NCI-H1092 (cell line): ENCODE measurements at places on chromosomes 6 and 20.

GRCh38 chr6:77609106-77609505 lies 43.7 kb upstream of the MEI4 start:
- DNase-seq, result no peak

- DNase-seq, result no peak
Measured at GRCh38 chr6:169162249-169162648, 91.4 kb downstream of the THBS2 start.

DNA sequence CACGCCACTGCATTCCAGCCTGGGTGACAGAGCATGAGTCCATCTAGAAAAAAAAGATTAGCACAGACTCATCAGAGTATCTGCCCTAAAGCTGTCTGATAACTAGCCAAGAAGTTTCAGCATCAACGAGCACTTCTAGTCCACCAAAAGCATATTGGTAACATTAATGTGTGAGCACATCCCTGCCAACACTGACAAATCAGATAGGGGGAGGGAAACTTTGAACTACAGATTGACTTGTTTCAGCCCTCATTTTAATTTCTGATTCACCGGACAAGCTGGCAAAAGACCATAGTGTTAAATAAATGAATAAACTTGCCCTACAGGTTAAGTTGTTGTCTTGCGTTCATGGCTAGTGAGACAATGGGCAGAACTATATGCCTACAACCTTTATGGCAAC lies 7.7 kb upstream of the SEC63 start:
- DNase-seq, result no peak

- no peak for DNase-seq
Measured at GRCh38 chr6:170537329-170537728, 15.8 kb downstream of the PSMB1 start.

GRCh38 chr6:149314325-149314905 lies 3.1 kb upstream of the TAB2 start:
- DNase-seq, result no peak

GRCh38 chr6:140108167-140108566 lies 733.7 kb upstream of the CITED2 start:
- DNase-seq, result no peak

DNA sequence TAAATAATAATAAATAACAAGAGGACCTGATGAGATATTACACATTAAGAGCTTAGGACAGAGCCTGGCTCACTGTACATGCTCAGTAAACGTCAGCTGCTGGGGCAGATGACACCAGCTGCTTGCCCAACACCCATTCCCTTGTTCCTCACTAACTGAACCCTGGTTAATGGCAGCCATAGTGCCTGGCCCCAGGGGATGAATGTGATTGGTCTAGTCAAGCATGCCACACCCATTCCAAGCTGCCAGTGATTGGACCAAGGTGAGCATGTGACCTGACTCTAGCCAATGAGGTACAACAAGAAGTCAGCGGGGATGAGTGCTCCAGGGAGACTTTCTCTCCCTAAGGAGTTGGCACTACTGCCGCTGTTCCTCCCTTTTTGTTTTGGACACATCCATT lies 85.1 kb upstream of the PTPN1 start:
- DNase-seq, result no peak

- no peak for DNase-seq
Measured at GRCh38 chr20:6502219-6502618, 265.3 kb upstream of the BMP2 start.

- DNase-seq, result no peak
Measured at GRCh38 chr20:7387638-7388193, 552.5 kb downstream of the HAO1 start.

GRCh38 chr6:129402244-129402643 lies 307.7 kb downstream of the ARHGAP18 start:
- DNase-seq, result no peak

DNA sequence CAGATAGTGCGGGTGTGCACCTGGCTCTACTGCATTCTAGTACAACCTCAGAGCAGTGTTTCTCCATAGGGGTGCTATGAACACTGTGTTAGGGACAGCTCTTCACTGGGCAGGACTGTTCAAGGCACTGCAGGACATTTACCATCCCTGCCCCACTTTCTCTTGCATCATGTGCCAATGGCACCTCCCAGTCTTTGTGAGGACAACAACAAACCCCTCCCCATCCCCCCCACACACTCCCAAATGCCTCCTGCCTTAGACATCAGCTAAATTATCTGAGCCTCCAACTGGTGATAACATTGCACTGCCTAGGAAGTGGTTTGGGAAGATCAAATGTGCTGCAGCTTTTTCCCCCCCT lies 98.9 kb downstream of the FYN start:
- DNase-seq, result no peak

GRCh38 chr6:134574491-134574890 lies 256.6 kb upstream of the SGK1 start:
- DNase-seq, result no peak

DNA sequence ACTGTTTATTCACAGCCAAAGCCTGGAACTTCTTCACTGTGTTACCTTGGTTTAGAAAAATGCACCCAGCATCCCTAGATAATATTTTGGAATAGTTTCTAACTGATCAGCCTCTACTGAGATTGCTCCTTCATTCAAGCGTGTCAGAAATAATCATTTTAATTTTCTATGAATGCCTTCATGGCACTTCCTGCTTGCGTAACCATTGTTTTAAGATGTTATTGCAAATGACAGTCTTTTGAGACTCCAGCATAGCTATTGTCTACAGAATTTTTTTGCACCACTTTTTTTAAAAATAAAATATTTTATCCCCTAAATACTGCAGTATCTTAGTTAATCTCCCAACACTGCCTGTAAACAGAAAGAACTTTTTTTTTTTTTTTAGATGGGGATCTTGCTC lies 213.1 kb downstream of the PHACTR1 start:
- no peak for DNase-seq

GRCh38 chr6:5389086-5389745 lies 127.9 kb downstream of the FARS2 start:
- no peak for DNase-seq

DNA sequence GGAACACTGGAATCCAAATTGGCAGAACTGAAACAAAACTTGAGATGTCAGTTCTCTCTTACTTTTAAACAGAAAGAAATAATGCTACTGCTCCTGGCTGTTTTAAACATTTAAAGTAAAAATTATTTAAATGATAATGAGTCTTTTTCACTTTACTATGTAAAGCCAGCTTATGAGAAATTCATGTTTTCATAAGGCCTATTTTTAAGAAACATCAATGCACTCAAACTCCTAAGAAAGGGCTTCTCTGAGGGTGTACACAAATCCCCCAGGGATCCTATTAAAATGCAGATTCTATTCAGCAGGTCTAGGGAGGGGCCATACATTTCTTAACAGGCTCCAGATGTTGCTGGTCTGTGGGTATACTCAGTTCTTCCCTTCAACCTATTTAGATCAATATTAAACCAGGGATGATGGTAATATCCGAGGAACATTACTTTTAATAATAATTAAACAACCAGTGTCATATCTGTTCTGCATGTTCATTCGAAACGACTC lies 2.3 kb downstream of the FERMT1 start:
- DNase-seq, result no peak

DNA sequence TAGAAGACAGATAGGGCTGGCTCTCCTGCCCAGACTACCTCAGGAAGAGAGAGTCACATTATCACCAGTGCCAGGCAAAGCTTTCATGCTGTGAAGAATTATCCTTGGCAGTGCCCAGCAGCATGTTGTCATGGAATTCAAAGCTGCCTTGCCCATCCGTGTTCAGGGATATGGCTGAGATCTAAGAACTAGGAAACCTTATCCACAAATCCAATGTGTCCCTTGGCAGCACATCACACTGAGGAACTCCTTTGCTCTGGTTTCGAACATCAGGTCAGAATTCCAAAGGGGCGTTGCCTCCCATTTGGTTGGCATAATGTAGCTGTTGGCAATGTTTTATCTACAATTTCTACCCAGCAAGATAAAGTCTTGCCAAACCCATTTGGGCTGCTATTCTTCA lies 52.7 kb downstream of the ADGRF1 start:
- DNase-seq, result no peak

GRCh38 chr6:127119102-127120022 lies 891 bp downstream of the RSPO3 start:
- DNase-seq, result no peak

- DNase-seq, result peak; percentile 16
Measured at GRCh38 chr6:133568970-133569889, 319.7 kb upstream of the TCF21 start.

GRCh38 chr6:161292145-161292544 lies 18.3 kb upstream of the AGPAT4 start:
- no peak for DNase-seq

- DNase-seq, result peak; percentile 90
Measured at GRCh38 chr20:3162080-3162611, 2.5 kb upstream of the FASTKD5 start.
